ENCODE measurements at places on chromosomes 5 and 9.
A peak's percentile ranks its signal among the peaks of the same experiment; 100 is the strongest.

GRCh38 chr9:114591291-114591787 is 3.8 kb downstream of the ATP6V1G1 start:
- DNase-seq = no peak

DNA sequence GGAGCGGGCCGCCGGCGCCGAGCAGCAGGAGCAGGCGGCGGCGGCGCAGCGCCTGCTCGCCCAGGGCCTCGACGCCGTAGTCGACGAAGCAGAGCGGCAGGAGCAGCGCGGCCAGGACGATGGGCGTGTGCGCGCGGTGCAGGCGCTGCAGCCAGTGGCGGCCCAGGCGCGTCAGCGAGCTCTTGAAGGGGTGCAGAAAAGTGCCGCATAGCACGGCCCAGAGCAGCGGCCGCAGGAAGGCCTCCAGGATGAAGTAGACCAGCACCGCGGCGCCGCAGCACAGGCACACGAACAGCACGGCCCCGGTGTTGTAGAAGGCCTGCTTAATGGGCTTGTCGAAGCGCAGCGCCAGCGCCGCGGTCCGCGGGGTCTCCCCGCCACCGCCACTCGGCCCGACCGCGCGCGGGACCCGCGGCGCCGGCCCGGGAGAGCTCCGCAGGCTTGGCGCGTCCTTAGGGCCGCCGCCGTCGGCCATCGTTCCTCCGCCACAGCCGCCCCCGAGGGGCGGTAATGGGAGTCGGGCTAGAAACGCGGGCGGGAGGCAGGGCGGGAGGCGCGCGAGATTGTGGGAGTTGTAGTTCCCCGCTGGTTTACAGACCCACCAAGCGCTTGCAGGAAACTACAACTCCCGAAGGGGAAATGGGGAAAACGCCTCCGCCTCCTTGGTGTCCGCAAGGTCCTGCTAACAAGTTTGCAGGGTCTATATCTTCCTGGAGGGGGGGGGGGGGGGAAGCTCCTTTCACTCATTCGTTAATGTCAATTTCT is at the start of gene TMEM245:
TMEM245 (minus strand) TSS at position 509 of the 765 bp plus-strand sequence; CDS start at position 475, 34 bp downstream.
- DNase-seq = peak; percentile 92

DNA sequence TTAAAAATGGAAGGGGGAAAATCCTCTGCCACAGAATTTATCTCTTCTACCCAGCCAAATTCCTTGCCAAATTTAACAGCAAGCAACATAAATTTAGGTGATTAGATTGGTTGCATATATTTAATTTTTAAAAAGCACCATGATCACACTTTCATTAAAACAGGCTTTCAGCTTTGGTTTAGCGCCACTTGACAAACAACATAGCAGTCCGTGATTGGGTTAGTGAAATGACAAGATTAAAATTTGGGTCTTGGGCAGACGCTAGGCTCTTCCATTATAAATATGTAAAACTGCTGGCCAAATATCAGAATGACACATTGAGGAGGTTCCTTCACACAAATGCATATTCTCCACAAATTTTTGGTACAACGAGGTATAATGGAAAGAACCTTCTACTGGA is 58.2 kb upstream of the CER1 start:
- no peak for DNase-seq

- no peak for DNase-seq
These were observed 84.3 kb downstream of the MED27 start for GRCh38 chr9:131995382-131995781.

DNA sequence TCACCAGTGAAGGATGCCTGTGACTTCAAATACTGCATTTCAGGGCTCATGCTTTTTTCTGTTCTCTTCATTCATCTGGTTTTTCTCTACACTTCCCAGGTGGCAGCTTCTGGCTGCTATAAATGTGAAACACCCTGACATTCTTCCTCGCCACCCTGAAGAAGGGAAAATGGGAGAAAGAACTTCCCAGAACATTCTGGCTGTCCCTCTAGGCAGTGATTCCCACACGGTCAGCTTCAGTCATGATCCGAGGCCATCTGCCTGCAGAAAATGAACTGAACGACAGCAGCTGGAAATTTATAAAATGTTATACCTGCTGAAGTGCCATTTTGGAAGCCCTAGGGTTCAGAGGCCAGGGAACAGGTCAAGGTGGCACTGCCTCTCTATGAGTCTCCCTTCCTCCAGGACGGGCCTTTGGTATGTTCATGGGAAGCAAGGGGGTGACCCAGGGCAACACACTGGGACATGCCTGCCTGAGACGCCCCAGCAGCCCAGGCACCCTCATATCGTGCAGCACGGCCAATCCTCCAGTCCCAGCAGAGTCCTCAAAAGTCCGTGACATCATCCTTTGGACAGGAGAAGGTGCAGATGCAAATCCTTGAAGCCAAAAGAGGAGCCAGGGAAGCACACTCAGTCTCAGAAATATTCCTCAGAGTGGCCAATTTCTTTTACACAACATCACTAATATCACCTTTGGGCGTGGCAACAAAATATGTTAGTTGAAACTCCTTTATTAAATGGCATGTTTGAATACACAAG is 107.1 kb downstream of the SEMA5A start:
- DNase-seq = no peak

DNA sequence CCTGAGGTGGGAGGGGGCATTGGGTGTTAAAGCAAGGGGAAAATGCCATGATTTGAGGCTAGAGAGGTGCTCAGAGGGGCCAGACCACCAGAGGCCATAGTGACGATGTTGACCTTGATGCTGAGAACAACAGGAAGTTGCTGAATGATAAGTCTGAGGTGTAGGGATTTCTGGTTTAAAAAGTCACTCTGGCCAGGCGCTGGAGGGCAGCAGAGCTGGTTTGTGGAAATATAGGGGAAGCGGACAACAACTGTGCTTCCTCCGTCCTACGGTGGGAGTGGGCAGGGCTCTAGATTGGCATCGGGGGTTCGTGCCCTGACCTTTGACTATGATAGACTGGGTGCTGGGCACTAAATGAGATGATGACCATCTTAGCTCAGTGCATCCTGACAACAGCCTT is 44.7 kb downstream of the STOM start:
- DNase-seq = no peak

DNA sequence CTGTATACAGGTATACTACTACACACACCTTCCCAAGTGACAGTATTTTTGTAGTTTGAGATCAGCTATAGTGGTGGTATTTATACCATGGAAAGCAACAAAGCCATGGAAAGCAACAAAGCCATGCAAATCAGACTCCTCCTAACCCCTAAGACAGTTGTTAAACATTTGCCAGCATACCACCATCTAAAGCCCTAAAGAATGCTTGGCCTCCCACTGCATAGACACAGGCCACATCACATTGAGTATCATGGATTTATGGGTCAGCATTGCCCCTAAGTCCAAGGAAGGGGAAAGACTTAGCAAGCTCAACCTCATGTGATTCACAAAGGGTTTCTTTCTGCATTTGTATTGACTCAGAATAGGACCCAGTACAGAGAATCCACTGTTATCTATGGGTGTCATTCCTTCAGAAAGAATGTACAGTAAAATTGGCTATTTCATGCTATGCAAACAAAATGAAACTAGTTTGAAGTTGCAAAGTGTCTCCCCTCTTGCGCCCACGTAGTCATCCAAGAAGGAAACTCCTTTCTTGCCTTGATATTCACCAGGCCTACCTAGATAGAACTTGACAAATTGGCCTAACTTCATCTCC is 70.4 kb upstream of the IQGAP2 start:
- DNase-seq = no peak

DNA sequence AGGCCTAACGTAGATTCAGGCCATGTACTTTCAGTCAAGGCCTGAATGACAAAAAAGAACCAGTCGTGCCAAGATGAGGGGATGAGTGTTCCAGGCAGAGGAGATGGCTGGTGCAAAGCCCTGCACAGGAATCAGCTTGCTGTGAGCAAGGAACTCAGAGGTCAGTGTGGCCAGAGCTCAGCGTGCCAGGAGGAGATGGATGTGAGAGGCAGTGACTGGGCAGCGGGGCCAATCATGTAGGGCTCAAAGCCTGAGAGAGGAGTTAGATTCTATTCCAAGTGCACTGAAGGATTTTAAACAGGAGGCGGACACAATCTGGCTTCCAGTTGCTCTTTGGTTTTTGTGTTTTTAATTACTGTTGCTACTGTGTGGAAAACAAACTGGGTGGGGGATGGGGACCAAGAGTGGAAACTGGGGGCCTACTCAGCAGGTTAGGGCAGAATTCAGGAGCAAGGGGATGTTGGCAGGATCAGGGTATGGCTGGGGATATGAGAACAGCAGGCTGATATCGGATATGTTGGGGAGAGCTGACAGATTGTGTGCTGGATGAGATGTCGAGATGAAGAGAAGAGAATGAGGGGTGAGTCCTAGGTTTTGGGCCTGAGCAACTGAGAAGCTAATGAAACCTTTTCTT is 64.3 kb downstream of the ANGPTL2 start:
- DNase-seq = no peak

- no peak for DNase-seq
These were observed 130.2 kb upstream of the ADAMTSL1 start for GRCh38 chr9:18343784-18344183.

DNA sequence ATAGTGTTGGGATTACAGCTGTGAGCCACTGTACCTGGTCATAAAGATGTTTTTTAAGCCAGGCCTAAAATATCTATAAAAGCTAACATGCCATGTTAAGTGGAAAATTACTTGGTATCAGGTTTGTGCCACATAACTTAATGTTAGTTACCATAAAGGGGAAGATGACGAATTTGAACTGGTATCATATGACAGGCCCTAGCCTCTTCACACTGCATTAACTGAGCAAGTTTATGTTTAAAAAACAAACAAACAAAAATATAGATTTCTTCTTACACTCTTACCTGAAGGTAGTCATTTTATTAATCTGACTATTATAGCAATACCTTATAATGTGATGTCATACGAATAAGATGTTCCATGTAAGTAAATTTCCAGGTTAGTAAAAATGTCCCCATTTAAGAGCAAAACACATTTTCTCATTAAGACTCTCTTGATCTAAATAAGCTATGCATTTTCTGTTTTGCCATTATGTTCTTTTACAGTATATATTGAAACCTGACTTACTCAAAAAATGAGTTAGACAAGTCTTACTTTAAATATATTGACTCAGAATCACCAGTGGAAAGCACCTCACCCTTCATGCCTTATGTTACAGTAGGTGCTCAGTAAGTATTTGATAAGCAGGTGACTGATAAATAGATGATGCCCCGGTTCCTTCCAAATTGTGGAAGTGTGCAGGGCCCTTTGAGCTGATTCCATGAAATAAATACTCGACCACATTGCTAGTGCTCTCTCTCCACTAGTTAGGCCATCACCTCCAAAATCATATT is 125.4 kb downstream of the CDC42SE2 start:
- no peak for DNase-seq

GRCh38 chr9:111924281-111924680 is 27.7 kb downstream of the UGCG start:
- no peak for DNase-seq

DNA sequence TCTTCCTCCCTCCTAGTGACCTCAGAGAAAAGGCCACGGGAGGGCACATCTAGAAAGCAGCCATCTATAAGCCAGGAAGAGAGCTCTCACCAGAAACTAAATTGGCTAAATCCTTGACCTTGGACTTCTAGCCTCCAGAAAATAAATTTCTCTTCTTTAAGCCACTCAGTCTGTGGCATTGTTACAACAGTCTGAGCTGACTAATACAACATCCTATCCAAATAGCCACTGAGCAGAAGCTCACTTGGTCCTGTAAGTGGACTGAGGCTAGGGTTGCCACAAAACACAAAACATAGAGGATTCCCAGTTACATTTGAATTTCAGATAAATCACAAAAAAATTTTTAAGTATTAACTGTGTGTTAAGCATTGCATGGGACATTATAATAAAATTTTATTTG is 383.4 kb downstream of the MLLT3 start:
- DNase-seq = no peak

GRCh38 chr9:5442400-5443011 is 4.8 kb upstream of the PLGRKT start:
- peak; percentile 33 for DNase-seq

DNA sequence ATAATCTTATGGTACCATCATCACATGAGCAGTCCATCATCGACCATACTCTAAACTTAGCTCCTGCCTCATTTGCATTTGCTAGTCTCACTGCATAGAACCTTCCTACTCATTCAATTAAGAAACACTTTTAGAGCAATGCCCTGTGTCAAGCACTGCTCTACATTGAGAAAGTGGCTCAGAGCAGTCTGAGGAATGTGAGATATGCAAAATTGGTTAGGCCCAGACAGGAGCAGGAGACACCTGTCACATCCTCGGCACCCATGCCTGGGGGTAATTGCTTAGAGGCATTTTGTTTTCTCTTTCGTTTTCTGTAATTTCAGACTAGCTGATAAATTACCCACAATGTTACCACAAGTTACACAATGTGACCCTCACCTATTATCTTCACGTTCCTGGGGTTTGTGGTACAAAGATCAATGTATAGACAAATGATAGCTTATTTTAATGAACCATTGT is 4.9 kb upstream of the RARS1 start:
- no peak for DNase-seq

DNA sequence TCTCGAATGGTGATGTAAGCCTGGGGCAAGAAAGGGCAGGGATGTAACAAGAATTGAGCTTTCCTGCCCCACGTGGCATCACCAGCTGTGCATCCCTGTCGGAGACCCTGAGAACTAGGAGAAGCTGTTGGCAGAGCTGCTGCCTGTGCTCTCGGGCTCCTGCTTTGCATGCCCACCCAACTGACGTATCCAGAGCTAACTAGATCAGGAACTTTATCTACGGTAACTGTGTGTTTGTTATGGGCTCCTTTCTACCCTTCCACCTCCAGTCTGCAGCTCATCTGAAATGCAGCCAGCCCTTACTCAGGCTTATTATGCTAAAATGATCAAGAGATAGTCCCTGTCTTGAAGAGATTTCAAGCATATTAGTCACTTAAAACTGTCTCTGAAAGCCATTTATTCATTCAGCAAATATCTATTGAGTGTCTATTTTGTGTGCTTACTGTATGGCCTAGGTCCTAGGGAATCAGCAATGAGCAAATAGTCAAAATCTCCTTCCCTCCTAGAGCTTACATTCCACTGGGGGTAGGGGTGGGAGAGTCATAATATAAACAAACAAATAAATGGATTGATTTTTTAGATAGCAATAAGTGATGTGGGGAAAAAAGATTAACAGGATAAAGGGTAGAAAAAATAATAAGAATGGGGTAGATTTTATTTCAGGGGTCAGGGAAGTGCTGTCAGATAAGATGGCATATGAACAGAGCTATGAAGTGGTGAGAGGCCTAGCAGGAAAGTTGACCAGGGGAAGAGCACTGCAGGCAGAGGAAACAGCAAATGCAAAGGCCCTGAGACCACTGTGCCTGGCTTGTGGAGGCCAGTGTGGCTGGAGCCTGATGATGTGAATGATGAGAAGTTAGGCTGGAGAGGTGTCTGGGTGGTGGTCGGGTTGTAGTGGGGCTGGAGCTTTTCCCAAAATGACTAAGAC is 118.2 kb downstream of the GALNT10 start:
- peak; percentile 17 for DNase-seq

All from HTR-8/SVneo (cell line).